ENCODE measurements at places on chromosomes 7 and 10.

DNA sequence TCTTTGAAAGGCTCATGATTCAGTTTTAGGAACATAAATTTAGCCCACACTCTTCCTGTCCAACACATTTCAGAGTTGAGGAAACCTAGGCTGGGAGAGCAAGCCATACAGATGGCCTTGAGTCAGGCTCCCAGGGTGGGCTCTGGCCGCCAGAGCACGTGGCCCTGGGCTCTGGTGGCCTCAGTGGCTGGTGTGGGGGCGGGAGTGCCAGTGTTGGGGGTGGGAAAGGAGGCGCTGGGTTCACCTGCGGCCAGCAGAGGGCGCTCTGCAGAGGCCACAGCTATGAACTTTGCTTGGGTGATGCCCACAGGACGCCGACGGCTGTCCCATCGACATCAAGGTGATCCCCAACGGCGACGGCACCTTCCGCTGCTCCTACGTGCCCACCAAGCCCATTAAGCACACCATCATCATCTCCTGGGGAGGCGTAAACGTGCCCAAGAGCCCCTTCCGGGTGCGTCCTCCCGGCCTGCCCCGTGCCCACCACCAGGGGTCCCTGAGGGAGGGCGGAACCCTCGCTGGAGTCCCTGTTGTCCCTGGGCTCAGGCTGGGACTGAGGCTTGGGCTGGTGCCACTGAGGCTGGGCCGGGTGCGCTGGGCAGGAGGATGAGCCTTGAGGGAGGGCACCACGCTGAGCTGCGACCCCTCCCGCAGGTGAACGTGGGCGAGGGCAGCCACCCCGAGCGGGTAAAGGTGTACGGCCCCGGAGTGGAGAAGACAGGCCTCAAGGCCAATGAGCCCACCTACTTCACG, 11.9 kb downstream of the FLNC start:
- peak; percentile 35 for DNase-seq

DNA sequence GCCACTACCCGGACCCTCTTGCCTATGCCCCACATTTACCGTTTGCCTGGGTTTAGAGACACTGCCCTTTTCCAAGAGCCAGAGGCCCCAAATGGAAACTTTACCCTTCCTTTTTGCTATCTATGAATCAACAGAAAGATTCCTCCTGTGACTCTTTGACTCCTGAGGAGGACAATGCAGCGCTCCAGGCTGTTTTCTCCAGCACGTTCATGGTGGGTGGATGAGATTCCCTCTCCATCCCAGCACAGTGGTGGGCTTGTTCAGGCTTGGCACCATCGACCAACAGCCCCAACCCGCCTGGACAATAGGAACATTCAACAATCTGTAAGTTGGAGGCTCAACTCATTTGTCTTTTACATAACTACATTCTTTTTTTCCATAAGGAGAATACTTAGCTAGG, 55.9 kb downstream of the DLD start:
- no peak for DNase-seq

GRCh38 chr10:45439873-45440272, 65.9 kb downstream of the ALOX5 start:
- DNase-seq: no peak

DNA sequence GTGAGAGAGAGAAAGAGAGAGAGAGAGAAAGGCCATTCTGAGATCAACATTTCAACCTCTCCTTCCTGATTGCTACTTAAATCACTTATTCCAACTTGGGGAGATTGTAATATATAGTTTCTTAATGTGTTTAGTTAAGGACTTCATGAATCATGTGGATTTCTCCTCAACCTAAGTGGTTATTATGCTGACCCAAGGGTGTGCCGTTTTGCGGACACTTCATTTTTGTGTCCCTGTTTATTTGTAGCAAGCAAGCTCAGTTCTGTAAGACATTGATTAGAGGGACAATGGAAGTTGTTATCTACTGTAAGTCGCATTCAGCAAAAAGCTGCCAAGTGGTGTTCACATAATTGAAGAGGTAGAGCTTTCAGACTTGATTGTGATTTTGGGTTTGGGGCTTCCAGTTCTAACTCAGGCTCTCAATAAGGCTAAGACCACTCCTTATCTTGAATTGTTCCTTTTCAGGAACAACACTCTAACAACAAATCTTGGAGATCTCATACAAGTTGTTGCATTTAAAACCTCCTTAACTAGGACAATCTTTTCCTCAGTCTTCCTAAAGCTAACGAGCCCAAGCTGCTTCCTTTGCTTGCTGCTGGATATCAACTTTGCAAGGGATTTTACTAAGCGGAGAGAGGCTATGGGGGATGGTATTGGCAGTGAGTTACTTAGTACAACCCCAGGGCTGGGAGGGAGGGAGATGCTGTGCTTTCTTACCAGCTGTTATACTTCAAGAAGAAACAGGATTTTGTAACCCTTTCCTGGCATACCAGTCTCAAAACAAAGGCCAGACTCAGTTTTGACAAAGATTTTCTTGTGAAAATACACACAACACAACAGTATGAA, 19.8 kb upstream of the COL1A2 start:
- peak; percentile 96 for DNase-seq

DNA sequence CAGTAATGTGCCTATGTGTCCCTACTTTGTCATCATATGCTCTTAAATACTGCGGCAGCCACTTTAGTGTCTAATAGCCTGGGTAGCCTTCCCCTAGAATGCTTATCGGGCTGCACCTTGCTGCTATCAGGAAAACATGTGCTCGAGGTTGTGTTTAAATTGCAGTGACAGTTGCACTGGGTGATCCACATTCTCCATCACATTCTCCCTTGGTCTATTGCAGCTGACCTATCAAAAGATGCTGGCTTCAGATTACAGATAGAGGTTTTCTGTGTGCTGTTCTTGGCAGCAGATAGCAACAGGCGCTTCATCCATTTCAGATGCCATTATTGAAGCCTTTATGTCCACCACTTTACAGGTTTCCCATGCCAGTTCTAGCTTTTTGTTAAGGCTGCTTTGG, 130.1 kb upstream of the MDFIC start:
- no peak for DNase-seq
